Left kidney (tissue), 8 donors: ENCODE measurements at places on chromosomes 4 and X.

GRCh38 chr4:16011173-16011572 is 48.2 kb upstream of the FGFBP2 start:
- no peak for DNase-seq

GRCh38 chr4:83890816-83891215 is 354.9 kb downstream of the GPAT3 start:
- DNase-seq, result no peak

DNA sequence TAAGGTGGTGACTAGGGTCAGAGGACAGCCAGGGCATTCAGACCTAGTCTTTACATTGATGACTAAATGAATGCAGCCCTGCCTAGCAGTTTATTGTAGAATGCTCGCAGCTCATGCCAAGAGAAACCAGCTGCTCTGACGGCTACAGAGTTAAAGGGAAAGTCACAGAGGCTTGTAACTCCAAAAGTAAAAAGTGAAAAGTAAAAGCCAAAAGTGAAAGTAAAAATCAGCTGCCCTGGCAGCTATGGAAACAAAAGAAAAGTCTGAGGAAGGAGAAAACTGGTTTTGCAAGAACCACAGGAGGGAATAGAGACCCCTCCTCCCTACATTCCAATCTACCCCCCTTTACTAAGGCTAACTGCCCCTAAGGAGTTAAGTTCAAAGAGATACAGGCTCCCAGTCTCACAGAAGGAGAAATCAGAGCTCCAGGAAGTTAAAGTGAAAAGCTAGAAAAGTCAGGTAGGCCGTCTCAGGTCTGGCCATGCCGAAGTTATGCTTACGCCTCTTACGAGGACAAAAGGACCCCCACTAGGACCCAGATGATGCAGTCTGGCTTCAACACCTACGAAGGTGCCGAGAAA is 6.0 kb downstream of the GAGE10 start:
- peak; percentile 48 for DNase-seq

DNA sequence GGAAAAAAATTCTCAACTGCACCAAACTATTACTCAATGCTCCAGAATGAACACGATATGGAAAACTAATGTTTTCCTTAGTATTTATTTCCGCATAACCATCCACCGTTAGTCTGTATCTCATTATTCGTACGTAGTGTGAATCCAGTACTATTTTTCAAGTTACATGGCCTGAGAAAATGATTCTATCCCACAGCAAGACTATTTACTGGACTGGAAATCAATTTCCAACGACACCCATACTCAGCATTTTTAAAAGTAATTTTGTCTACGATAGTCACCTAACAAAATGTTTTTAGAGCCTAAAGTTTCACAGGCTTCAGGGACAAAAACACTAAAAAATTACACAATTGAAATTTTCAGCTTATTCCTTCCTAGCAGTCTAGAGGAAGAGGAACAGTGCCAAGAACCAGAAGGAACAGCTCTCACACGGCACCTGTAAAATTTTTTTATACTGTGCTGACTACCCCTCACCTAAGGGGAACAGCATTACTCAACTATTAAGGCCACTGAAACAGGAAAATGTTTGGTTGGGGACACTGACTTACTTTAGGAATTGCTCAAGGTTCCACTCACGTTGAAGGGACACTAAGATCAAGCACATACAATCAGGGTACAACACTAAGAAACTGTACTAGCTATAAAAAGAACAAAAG is 9.6 kb downstream of the UBE2D3 start:
- DNase-seq, result no peak

- DNase-seq, result no peak
These were observed 195.0 kb upstream of the GATB start for GRCh38 chr4:151955721-151956380.

DNA sequence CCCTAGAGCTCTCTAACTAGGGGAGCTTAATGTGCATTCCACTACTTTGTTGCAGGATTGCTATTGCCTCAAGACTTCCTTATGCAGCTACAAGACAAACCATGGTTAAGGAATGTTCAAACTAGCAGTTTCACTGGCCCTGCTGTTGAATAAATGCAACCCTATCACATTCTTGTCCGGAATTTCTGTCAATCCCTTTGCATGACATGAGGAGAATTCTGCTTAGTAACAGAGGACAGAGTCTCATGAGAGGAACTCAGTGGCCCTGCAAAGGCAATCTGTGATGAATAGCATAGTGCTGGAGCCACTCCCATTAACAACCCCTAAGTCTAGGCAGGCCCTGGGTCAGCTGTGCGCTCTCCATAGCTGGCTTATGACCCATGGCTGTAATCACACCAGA is 30.7 kb upstream of the SGMS2 start:
- DNase-seq, result no peak

GRCh38 chr4:151887031-151887815 is 126.4 kb upstream of the GATB start:
- no peak for DNase-seq

GRCh38 chrX:15737190-15737958 is 696 bp upstream of the CA5B start:
- no peak for DNase-seq

DNA sequence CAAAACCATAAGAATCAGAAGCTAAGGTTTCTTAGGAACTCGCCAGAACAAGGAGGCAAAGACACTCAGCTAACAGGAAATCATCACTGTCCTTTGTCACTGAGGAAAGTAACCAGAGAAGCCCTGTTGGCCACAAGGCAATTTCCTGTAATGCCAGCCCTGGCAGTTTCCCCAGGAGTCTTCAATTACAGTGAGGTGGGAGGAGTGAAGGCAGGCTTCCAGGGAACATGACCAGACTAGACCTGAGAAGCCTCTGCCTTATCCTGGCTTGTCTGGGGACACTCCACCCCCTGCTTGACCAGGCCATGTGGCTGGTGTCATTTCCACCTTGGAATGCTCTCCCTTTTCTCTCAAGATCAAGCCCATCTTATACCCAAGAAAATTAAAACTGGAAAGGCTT is 125.3 kb downstream of the COL4A6 start:
- DNase-seq, result peak; percentile 36
